ENCODE measurements at places on chromosomes 16 and 17.

GRCh38 chr16:17557480-17557879 lies 86.7 kb upstream of the XYLT1 start:
- DNase-seq = no peak

GRCh38 chr16:71846431-71846830 lies 655 bp downstream of the ATXN1L start:
- DNase-seq = no peak

- no peak for DNase-seq
Observed at GRCh38 chr16:57648125-57648524, 19.7 kb downstream of the ADGRG1 start.

- no peak for DNase-seq
Observed at GRCh38 chr16:66446737-66447136, 19.6 kb downstream of the BEAN1 start.

DNA sequence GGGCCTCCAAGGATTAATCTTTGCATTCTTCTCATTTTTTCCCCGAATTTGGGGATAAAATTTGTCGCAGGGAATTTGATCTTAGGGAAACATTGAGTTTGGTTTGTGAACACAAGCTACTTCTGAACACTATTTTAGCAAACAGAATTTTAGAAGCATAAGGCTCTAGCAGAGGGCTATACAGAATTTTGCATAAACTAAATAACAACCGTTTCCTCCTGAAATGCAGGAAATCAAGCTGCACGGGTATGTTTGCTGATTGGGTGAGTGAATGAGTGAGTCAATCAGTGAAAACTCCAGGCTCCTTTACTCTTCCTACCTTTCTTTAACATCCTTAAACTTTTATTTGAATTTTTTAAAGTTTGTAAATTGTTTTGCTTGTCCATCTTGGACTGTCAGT lies 81.3 kb upstream of the GNAO1 start:
- no peak for DNase-seq

DNA sequence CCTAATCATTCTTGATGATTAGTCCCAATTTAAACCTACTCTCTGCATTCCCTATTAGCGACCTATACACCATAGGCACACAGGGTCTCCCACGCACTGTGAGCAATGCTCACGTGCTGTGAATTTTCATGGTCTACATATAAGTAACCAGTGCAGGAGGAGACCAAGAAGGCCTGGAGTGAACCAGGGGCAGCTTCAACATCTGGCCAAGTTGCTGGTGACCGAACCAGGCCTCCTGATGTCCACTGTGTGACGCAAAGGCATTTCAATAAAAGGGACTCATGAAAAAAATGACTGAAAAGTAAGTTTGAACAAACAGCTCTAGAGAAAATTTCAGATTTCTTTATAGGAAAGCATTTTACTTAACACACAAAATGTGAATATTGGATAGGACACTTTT lies 107.0 kb downstream of the ZFHX3 start:
- no peak for DNase-seq

DNA sequence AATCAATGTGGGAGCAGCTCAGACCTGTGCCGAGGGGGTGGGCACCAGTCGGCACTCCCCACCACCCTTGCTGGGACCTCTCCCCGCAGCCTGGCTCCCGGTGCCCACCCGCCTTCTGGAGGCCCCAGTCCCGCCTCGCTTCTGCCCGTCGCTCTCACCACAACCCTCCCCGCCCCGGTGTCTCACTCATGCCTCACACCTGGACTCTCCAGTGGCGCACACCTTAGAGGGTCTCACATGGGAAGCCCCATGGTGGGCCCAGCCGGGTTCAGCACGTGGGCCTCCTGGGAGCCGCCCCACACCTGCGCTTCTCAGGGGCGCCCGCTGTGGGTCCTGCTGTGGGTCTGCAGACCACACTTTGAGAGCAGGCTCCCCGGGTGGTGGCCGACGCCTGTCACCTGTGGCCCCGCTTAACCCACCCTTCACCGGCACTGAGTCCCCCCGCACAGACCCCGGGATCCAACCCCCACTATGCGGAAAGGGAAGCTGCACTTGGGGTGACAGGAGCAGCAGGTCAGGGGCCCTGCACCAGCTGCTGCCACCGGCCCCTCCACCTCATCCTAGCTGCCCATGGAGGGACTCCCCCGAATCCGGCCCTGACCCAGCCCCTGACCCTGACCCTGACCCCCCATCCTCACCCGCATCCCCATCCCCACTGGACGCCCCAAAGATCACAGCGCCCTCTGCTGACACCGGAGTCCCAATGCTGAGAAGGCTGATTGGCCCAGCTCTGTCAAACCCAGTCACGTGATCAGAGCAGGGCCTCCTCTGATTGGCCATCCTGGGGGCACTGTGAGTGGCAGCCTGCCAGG lies 27.4 kb upstream of the SLC38A10 start:
- DNase-seq = no peak

- no peak for DNase-seq
Observed at GRCh38 chr16:2813771-2814221, 3.2 kb upstream of the PRSS21 start.

GRCh38 chr17:39062846-39063680 lies 88.4 kb downstream of the PLXDC1 start:
- no peak for DNase-seq

GRCh38 chr17:6936370-6937028 lies 59.4 kb upstream of the ALOX12 start:
- no peak for DNase-seq

GRCh38 chr17:82973456-82974135 lies 105.8 kb upstream of the METRNL start:
- DNase-seq = no peak

GRCh38 chr17:63311416-63311937 lies 134.6 kb downstream of the CYB561 start:
- DNase-seq = no peak

GRCh38 chr17:47632991-47633390 lies 16.7 kb upstream of the KPNB1 start:
- DNase-seq = no peak

DNA sequence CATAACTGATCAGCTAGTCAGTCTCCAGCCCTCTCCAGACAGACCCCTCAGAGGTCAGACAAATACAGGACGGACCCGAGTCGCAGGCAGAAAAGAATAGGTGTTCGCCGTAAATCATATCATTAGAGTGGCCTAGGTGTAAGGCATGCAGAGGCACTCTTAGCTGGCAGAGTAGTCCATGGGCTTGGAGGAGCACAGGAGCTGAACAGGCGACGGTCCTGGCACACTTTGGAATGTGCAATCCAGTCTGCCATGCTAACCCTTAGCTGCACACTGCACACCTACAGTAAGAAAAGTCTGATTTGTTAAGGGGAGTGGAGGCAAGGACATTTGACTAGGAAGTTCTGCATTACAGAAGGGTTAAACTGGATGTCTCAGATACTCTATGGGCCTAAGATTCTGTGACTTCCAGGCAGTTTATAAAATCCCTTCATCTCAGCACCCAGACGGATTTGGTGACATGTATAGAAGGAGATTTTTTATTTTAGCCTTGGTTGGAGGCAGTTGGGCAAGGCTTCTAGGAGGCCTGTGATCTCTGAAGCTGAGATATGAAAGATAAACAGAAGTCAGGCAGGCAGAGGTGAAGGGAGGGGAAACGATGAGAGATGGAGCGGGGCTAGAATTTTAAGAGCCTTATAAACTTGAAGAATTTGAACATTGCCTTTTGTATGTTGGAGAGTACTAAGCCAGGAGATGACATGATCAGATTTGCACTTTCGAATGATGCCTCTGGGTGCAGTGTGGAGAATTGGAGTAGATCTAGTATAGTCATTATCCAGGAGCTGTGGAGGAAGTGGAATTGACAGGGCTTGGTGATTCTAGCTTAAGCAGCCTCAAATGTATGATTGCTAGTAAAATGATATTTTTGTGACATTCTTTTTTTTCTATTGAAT lies 34.6 kb upstream of the SLC5A11 start:
- no peak for DNase-seq

DNA sequence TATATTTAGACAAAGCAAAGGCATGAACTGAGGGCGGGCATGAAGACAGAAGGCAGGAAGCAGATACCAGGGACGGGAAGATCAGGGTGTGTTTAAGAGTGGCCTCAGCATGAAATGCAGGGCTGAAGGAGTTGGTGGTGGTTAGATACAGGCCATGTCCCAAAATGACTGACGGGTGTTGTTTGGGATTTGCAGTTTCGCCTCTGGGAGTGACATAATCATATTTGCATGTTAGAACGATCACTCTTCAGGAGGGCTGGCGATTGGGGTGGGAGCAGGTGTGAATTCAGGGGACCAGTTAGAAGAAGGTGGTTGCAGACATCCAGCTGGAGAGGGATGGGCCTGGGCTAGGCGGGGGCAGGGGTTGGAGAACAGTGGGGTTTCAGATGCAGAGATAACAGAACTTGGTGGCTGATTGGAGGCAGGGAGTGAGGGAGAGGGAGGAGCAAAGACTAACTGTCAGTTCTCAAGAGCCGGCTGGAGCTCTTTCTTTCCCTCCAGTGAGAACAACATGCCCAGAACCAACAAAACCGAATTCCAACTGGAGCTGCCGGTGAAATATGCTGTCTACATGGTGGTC lies 27.2 kb upstream of the ITGAX start:
- DNase-seq = no peak

GRCh38 chr17:36752096-36752888 lies 150.9 kb downstream of the MRM1 start:
- no peak for DNase-seq

- DNase-seq = no peak
Observed at GRCh38 chr16:24482681-24483202, 56.6 kb upstream of the RBBP6 start.

GRCh38 chr17:64057701-64058263 lies 37.3 kb upstream of the ICAM2 start:
- no peak for DNase-seq

- DNase-seq = no peak
Observed at GRCh38 chr17:39244016-39244599, 18.4 kb upstream of the STAC2 start.

GRCh38 chr16:55426865-55427484 lies 52.0 kb upstream of the MMP2 start:
- DNase-seq = no peak

DNA sequence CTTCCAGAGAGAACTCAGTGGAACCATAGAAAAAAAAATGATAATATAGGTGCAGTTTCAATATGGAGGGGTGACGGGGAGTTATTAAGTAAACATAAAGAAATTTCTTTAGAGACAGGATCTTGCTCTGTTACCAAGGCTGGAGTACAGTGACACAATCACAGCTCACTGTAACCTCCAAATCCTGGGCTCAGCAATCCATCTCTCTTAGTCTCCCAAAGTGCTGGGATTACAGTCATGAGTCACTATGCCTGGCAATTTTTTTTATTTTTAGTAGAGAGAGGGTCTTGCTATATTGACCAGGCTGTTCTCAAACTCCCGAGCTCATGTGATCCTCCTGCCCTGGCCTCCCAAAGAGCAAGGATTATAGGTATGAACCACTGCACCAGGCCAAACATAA lies 48.8 kb downstream of the NLRC5 start:
- no peak for DNase-seq

- no peak for DNase-seq
Observed at GRCh38 chr17:13320046-13320785, 281.5 kb downstream of the HS3ST3A1 start.

GRCh38 chr16:85659336-85659735 lies 29.4 kb downstream of the GINS2 start:
- no peak for DNase-seq

- DNase-seq = no peak
Observed at GRCh38 chr17:49576088-49576916, 631 bp downstream of the NXPH3 start.

DNA sequence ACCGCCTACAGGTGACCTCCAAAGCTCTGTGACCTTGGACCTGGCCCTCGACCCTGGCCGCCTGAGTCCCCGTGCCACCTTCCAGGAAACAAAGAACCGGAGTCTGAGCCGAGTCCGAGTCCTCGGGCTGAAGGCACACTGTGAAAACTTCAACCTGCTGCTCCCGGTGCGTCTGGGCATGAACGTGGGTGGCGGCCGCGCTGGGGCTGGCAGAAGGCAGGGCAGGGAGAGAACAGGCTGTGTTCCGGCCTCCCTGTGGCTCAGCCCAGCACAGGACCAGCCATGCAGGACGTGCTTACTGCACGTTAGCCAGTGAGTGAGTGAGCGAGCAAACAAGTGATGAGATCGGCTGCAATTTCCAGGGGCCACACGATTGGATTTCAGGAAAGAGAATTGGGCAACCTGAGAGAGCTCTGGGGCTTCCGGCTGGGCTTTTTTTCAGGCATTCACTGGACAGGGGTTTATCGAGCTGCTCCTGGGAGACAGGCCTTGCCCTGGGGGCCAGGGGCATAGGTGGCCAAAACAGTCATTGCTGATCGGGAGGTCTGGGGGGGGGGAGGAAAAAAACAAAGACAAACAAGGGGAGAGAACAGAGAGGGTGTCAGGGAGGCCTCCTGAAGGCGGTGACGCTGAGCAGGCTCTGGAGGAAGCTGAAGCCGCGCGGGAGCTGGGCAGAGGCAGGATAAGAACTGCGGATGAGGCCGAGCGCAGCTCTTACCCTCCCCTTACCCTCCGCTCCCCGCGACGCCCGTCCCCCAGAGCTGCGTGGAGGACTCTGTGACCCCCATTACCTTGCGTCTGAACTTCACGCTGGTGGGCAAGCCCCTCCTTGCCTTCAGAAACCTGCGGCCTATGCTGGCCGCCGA lies 16.9 kb downstream of the ITGAX start:
- DNase-seq = no peak

GRCh38 chr16:80063713-80064069 lies 463.2 kb upstream of the MAF start:
- DNase-seq = no peak

- DNase-seq = peak; percentile 47
Observed at GRCh38 chr17:79993390-79994227, 42.1 kb downstream of the TBC1D16 start.

DNA sequence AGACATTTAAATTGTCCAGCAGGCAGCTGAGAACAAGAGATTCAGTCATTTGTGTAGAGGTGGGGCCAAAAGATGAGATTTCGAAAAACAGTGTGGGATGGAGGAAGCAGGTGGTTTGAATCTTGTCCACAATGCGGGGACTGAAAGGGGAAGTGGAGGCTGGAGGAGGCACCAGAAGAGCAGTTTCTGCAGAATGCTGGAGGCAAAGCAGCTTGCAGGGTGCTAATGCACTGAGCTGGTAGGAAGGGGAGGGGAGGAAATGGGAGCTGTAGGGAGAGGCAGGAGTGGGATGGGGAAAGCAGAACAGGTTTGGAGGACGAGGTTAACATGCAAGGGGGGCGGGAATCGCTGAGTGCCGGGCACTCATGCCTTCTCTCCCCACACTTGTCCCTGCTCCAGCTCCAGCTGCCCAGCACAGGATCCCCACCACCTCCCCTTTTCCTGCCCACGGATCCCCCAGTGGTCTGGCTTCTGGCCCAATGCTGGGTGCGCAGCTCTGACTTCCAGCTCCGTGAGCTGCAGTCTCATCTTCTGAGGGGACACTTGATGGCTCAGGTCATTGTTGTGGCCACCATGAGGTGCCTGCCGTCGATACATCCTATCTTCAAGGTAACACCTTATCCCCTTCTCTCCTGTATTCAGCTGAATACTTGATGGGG lies 9.4 kb downstream of the C17orf100 start:
- no peak for DNase-seq

- no peak for DNase-seq
Observed at GRCh38 chr16:68377667-68378393, 67.0 kb downstream of the PRMT7 start.

Measured in stimulated activated CD4-positive, alpha-beta T cell treated with anti-CD3 and anti-CD28 coated beads, Interleukin-12 subunit alpha, Interleukin-12 subunit beta, amount 100 ng/mL, for 24 hours (primary cell).